ENCODE measurements at places on chromosomes 6 and 20. TPM values are rescaled to one million over a fixed set of nuclear protein-coding genes. Genes with fewer than 3 reads are reported as not detected.

SIRPG gene
- not detected for total RNA-seq

- no peak for DNase-seq
- peaks cover 4% of the 10 kb centered on the region for H3K27me3 ChIP-seq
- no peak overlapping the region for H3K4me3 ChIP-seq
- H3K36me3 ChIP-seq = no peaks in the 10 kb centered on the region
- H3K4me1 ChIP-seq = peaks cover 13% of the 10 kb centered on the region
Measured at GRCh38 chr6:113011801-113012200, 664.7 kb downstream of the RFPL4B start.

- DNase-seq = no peak
- no peaks in the 10 kb centered on the region for H3K36me3 ChIP-seq
- H3K27me3 ChIP-seq = no peaks in the 10 kb centered on the region
- no peak overlapping the region for H3K27ac ChIP-seq
- H3K4me1 ChIP-seq = peaks cover 8% of the 10 kb centered on the region
Measured at GRCh38 chr6:46327779-46328178, 157.0 kb upstream of the ENPP5 start.

DNA sequence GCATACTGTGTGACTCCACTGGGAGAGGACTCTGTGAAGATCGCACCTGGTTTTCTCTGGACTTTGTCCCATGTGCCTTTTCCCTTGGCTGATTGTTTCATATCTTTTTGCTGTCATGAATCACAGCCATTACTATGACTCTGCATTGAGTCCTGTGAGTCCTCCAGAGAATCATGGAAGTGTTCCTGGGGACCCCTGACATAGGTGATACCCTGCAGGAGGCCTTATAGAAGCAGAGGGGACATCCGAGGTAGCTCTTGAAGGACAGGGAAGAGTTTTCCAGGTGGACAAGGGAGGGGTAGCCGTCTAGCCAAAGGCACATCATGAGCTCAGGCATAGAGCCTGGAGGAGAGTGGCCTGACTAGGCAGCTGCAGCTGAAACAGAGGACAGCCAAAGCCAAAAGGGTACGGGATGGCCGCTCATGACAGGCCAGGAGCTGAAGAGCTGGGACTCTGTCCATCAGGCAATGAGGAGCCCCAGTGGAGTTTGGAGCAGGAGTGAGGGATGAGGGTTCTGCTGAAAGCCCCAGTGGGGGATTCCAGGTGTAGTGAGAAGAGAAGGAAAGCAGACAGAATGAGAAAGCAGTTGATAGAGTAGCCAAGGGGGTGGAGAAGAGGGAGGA lies 86.6 kb upstream of the TOX2 start:
- H3K27me3 ChIP-seq = peaks cover 56% of the 10 kb centered on the region
- no peak for DNase-seq
- no peaks in the 10 kb centered on the region for H3K36me3 ChIP-seq
- H3K4me3 ChIP-seq = no peak overlapping the region
- H3K27ac ChIP-seq = no peak overlapping the region
- no peaks in the 10 kb centered on the region for H3K4me1 ChIP-seq

DNA sequence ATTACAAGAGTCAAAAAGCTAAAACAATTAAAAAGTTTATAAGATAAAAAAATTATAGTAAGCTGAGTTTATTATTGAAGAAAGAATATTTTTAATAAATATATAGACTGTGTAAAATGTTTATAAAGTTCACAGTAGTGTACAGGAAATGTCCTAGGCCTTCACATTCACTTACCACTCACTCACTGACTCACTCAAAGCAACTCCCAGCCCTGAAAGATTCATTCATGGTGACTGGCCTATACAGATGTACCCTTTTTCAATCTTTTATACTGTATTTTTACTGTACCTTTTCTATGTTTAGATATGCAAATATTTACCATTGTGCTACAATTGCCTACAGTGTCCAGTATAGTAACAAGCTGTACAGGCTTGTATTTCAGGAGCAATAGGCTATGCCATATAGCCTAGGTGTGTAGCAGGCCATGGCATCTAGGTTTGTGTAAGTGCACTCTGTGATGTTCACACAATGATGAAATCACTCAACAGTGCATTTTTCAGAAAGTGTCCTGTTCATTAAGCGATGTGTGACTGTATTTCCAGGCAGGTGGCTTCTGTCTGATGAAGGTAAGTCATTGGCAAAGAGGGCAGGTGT lies 130.2 kb downstream of the BTBD3 start:
- H3K4me1 ChIP-seq = peaks cover 14% of the 10 kb centered on the region
- no peak for DNase-seq
- H3K27ac ChIP-seq = no peak overlapping the region
- H3K36me3 ChIP-seq = no peaks in the 10 kb centered on the region

GRCh38 chr6:157552081-157552747 lies 171.2 kb downstream of the ZDHHC14 start:
- H3K36me3 ChIP-seq = no peaks in the 10 kb centered on the region
- peak overlapping the region; percentile 9 for H3K4me3 ChIP-seq
- H3K4me1 ChIP-seq = peaks cover 26% of the 10 kb centered on the region
- no peak for DNase-seq
- H3K27me3 ChIP-seq = peaks cover 3% of the 10 kb centered on the region
- H3K27ac ChIP-seq = no peak overlapping the region

NKX2-2 gene
- total RNA-seq = 15.4 TPM

- H3K4me1 ChIP-seq = peaks cover 5% of the 10 kb centered on the region
- DNase-seq = no peak
- H3K27ac ChIP-seq = no peak overlapping the region
- H3K27me3 ChIP-seq = no peaks in the 10 kb centered on the region
- no peak overlapping the region for H3K4me3 ChIP-seq
Measured at GRCh38 chr6:136169394-136170148, 80.5 kb downstream of the MTFR2 start.

DNA sequence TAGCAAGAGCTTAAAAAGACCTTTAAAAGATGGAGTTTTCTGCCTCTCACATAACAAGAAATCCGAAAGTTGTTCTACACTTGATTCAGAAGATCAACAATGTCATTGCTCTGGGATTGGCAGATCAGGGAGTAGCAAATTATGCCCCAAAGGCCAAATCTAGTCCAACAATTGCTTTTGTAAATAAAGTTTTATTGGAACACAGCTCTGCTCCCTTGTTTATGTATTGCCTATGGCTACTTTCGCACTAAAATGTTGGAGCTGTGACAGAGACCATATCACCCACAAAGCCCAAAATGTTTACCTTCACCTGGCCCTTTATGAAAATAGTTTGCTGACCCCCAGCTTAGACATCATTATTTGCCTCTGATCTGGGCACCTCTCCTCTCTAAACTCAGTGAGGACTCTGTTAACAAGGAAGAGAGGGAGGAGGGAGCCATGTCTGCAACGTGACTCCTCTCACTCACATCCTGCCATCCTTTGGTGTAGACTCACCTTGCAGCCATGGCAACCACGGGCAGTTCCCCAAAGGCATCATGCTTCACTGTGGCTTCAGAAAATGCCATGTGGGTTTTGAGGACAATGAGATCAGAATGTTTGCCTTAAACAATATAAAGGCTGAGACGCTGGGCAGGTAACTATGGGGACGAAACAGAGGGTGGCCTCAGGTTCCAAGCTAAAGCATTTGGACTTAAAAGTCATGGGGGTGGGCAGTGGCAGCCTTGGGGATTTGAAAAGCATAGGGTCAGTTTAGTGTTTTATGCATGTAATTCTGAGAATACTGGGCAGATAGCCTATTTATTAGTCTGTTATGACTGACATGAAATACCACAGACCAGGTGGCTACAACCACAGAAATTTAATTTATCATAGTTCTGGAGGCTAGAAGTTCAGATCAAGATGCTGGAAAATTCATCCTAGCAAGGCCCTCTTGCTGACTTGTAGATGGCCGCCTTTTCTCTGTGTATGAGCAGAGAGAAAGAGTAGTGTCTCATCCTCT lies 149.7 kb upstream of the TNFAIP3 start:
- no peaks in the 10 kb centered on the region for H3K36me3 ChIP-seq
- H3K4me3 ChIP-seq = no peak overlapping the region
- no peaks in the 10 kb centered on the region for H3K4me1 ChIP-seq
- H3K27ac ChIP-seq = no peak overlapping the region
- DNase-seq = no peak
- no peaks in the 10 kb centered on the region for H3K27me3 ChIP-seq

DNA sequence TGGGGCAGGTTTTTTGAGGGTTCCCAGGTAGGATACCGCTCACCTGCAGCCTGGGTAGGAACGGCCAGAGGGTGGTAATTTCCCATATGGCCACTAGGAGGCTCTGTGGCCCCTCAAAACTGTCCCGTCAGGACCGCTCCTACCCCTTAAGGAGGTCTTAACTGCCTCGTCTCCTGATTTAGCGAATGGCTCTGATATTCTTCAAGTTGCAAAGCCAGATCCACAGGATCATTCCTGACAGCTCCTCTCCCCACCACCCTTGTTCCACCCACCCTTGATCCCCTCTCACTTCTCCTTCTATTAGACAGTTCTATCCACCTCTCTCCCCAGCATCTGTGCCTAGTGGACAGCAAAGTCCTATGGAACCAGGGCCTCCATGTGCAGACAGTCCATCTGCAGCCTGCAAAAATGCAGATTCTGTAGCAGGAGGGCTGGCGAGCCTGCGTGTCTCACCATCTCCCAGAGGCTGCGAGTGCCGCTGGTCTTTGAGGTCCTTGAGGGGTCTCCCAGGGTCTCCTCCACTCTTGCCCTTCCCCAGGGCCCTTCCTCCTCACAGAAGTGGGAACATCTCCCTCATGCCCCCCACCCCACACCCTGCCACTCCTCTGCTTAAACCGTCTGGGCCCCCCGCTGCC lies 34.3 kb upstream of the ZBP1 start:
- H3K36me3 ChIP-seq = no peaks in the 10 kb centered on the region
- no peak overlapping the region for H3K4me3 ChIP-seq
- no peak overlapping the region for H3K27ac ChIP-seq
- peaks cover 6% of the 10 kb centered on the region for H3K4me1 ChIP-seq
- peaks cover 11% of the 10 kb centered on the region for H3K27me3 ChIP-seq
- peak; percentile 71 for DNase-seq

SLC12A5 gene
- 5.1 TPM for total RNA-seq

- peaks cover 7% of the 10 kb centered on the region for H3K4me1 ChIP-seq
- peak overlapping the region; percentile 34 for H3K4me3 ChIP-seq
- no peak for DNase-seq
- no peaks in the 10 kb centered on the region for H3K27me3 ChIP-seq
Measured at GRCh38 chr6:18395856-18396197, 8.7 kb downstream of the RNF144B start.

- DNase-seq = no peak
- peaks cover 11% of the 10 kb centered on the region for H3K36me3 ChIP-seq
- H3K4me3 ChIP-seq = no peak overlapping the region
- H3K27ac ChIP-seq = no peak overlapping the region
- no peaks in the 10 kb centered on the region for H3K27me3 ChIP-seq
Measured at GRCh38 chr6:89525786-89526562, 93.0 kb downstream of the ANKRD6 start.

DNA sequence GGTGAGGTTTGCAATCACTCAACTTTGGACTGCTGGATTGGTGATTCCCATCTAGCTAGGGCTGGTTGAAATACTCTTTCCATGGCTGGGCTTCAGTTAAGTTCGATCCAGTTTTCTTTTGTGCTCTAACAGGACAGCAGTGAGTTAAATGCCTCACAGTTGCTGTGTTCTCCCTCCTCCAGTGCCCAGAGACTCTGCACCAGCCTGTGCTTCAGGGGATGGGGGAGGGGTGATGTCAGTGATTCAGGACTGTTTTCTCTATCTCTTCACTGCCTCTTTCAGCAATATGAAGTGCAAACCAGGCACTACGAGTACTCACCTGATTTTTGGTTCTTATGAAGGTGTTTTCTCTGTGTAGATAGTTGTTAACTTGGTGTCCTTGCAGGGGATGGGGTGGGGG lies 88.2 kb upstream of the FAM83B start:
- H3K4me1 ChIP-seq = no peaks in the 10 kb centered on the region
- no peak for DNase-seq
- no peak overlapping the region for H3K27ac ChIP-seq
- no peak overlapping the region for H3K4me3 ChIP-seq
- no peaks in the 10 kb centered on the region for H3K27me3 ChIP-seq

DNA sequence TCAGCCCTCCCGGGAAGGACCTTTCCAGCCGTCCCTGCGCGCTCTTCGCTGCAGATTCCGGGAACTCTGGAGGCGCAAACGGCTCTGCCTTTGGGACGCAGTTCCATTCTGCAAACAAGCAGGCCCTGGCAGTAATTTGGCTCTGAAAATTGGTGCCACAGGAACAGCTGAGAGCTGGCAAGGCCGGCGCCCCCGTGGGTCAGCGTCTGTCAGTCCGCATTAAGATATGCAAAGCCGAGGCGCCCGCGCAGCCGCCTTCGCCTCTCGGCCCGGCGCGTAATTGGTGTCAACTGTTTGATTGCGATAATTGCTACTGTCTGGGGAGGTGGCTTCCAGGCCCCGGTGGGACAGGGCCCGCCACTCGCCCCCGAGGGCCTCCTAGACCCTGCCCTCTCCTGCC lies 73.6 kb downstream of the NCR2 start:
- no peak overlapping the region for H3K27ac ChIP-seq
- H3K4me3 ChIP-seq = no peak overlapping the region
- no peak for DNase-seq

DNA sequence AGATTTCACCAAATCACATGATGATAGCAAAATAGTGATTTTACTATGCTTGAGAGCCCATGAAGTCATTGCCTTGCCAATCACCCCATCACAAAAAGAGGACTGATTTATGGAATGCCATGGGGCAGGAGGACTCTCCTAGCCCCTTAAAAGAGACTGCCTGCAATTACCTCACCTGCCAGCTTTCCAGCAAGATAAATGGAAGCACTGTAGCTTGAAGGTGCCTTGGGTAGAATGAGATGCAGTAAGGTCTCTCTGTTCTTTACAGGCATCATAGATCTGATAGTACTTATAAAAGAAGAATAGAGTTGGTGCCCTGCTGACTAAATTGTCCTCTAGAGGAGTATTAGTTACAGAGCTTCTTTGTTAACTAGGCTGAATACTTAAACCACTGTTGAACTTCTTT lies 242.3 kb downstream of the TMEM242 start:
- no peak overlapping the region for H3K27ac ChIP-seq
- H3K4me3 ChIP-seq = no peak overlapping the region
- H3K4me1 ChIP-seq = peaks cover 35% of the 10 kb centered on the region

DNA sequence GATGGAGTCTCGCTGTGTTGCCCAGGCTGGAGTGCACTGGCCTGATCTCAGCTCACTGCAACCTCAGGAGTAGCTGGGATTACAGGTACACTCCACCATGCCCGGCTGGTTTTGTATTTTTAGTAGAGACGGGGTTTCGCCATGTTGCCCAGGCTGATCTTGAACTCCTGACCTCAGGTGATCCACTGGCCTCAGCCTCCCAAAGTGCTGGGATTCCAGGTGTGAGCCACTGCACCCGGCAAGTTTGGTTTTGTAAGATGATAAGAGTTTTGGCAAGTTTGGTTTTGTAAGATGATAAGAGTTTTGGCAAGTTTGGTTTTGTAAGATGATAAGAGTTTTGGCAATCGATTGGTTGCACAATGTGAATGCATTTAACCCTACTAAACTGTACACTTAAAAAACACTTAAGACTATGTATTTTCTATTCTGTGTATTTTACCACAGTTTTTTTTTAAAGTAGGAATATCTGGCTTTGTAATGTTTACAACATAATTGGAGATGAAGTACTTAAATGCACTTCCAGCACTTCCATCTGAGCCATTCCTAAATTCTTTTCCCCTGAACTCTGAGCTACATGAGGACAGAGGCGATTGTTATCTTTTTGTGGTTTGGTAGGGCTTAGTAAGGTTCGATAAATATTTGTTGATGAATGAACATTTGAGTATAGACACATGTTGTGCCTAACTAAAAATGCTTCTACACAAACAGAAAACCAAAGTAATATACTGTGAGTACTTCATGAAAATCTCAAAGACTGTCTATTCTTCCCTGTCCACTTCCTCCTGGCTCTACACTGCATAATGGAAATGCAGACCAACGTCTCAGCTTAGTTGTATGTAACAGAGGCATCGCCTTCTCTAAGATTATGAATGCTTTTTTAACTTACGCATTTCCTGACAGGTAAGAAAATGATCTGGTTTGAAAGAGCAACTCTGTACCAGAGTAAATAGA lies 18.8 kb downstream of the SAMHD1 start:
- H3K4me3 ChIP-seq = no peak overlapping the region
- H3K36me3 ChIP-seq = peaks cover 6% of the 10 kb centered on the region
- no peaks in the 10 kb centered on the region for H3K27me3 ChIP-seq
- H3K4me1 ChIP-seq = no peaks in the 10 kb centered on the region
